ENCODE measurements at places on chromosomes 11 and 22.

DNA sequence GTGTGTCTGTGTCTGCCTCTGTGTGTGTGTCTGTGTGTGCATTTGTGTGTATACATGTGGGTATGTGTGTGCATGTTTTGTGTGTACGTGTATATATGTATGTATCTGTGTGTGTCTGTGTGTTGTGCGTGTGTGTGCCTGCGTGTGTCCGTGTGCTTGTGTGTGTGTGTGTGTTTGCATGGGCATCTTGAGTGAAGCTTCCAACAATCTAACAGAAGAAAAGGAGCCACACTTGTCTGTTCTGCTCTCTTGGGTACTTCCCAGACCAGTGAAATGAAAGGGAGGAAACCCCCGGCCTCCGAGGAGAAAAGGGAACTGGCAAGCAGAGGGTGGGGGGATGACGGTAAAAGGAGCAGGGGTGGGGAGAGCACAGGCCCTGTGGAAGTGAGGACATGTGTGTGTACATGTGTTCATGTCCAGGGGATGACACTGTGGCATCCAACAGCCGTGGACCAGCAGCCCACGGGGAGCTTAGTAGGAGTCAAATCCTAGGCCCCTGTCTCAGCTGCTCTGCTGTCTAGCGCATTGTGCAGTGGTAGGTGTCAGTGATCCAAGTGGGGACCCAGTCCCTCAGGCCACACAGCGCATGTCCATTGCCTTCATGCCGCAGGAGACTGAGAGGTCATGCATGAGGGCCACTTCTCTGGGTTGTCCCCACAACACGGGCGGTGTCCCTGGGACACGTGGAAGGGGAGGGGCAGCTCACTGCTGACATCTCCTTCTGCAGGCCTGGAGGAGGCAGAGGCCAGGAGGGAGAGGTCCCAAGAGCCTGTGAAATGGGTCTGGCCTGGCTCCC is 8.1 kb downstream of the CSF2RB start:
- DNase-seq, result no peak

DNA sequence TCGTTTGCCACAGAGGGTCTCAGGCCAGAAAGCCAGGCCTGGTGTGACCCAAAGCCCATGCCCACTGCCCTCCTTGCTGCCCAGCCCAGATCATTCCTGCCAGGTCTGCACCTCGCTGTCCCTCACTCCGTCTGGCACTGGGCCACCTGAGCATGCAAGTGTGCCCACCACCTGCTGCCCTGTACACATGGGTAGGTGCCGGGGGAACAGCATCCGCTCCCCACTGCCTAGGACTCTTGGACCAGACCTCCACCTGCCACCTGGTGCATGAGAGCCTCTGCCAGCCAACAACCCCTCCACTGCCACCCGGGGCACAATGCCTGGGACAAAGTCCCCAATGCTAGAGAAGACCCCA is 12.5 kb downstream of the MGAT3 start:
- DNase-seq, result no peak

GRCh38 chr11:3001496-3001895 is 9.4 kb upstream of the NAP1L4 start:
- no peak for DNase-seq

- DNase-seq, result no peak
These were observed 52.4 kb downstream of the LARGE2 start for GRCh38 chr11:45974806-45975205.

DNA sequence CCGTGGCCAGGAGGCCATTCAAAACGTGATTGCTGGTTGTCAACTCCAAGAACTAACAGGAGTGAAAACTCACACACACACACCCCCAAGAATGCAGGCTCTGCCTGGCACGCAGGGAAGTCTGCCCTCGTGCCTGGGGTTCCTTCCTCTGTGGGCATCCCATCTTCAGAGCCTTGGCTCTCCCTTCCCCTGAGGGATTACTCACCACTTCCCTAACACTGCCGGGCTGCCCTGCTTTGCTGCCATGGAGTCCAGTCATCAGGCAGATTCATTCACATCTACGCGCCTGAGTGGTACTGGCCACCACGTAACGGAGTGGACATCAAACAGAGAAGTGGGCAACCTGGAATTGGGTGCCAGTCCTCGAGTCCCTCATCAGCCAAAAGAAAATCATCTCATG is 120.7 kb upstream of the TMEM45B start:
- no peak for DNase-seq

GRCh38 chr22:46073683-46074504 is 76.4 kb upstream of the PPARA start:
- DNase-seq, result peak; percentile 37

- no peak for DNase-seq
These were observed 14.2 kb upstream of the APOL6 start for GRCh38 chr22:35634015-35634414.

GRCh38 chr11:38296211-38296776 is 1698.3 kb upstream of the RAG2 start:
- DNase-seq, result no peak

DNA sequence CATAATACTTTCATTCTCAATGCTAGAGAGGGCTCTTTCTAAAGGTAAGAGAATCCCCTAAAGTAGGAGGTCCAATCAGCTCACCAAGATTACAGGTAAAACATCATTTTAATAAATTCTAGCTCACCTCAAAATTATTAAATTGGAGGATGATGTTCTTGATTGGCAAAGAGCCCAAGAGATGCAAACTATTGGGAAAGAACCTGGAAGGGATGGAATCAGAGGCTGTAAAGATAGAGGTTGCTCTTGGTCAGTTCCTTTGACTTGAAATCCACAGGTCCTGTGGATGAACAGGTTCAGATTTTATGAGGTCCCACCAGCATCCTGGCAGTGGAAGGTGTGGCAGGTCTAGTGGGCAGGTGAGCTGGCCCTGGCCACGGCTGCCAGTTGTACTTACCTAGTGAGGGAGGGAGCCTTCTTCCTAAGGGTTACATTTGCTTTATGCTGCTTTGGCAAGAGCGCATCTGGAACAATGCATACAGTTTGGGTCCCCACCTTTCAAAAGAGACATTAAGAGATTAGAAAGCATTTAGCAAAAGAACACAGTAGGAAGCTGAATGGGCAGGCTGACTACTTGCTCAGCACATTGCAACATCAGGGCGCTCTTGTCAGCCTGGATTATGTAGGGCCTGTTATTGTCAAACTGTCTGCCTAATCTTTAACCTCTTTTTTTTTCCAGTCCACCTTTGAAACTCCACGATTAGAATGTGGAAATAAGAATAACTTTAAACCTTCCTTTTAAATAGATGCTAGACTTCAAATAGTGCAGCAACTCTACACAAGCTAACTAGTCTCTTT is 97.0 kb downstream of the RDX start:
- no peak for DNase-seq
